ENCODE measurements at places on chromosomes 4 and X.

DNA sequence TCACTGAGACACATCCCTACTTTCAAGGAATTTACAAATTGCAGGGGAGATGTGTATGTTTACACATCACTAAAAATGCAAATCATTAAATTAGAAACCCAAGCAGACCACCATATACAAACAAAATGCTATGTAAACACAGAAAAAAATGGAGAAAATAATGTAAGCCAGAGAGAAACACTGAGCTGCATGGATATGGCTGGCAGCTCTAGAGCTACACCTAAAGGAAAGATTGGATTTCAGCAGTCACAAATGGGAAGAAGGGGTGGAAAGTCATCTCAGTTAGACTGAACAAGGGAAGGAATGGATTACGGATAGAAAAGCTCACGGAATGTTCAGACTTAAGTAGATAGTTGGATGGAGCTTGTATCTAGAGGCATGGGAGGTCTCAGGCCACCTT lies 186.3 kb downstream of the MOSPD2 start:
- DNase-seq, result no peak

- no peak for DNase-seq
Observed at GRCh38 chr4:167222099-167222498, 12.2 kb downstream of the SPOCK3 start.

GRCh38 chr4:8555716-8556115 lies 24.5 kb upstream of the GPR78 start:
- DNase-seq, result no peak

DNA sequence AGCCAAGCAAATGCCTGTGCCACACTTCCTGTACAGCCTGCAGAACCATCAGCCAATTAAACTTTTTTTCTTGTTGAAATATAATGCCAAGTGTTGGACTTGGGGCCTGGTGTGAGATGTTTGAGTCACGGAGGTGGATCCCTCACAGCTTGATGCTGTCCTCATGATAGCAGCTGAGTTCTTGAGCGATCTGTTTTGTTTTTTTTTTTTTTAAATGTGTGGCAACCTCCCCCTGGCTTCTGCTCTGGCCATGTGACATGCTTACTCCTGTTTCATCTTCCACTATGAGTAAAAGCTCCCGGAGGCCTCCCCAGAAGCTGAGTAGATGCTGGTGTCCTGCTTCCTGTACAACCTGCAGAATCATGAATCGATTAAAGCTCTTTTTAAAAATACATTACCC lies 973.3 kb upstream of the FTHL17 start:
- no peak for DNase-seq

DNA sequence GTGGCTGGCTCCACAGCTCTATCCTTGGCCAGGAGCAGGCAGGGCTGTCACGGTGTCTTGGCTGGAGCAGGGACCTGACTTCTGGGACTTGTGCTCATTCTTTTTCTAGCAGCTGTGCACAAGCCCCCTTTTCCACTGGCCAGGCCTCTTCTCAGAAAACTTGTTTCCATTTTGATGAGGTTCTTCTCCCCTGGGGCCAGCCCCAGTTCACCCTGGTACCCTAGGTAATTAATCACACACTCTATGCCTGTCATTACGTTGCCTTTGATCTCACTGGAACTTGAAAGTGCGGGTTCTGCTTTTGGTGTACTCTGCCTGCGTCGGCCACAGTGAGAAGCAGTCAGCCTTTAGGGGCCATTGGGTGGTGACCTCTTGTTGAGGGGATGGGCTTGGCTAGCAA lies 26.6 kb downstream of the DRD5 start:
- no peak for DNase-seq

- DNase-seq, result no peak
Observed at GRCh38 chr4:65450899-65451298, 219.4 kb downstream of the EPHA5 start.

DNA sequence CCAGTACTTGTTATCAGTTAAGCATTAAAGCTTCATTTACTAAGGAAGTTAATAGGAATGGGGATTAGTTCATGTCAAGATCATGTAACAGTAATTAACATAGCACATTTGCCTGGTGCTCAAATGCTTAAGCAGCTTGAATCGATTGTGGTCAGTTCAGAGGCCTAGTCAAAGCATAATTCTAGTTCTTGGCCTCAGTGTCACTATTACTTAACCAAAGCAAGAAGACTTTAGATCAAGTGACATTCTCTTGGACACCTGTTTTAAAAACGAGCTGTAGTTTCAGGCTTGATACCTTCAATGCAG lies 115.2 kb upstream of the BMPR1B start:
- DNase-seq, result no peak

DNA sequence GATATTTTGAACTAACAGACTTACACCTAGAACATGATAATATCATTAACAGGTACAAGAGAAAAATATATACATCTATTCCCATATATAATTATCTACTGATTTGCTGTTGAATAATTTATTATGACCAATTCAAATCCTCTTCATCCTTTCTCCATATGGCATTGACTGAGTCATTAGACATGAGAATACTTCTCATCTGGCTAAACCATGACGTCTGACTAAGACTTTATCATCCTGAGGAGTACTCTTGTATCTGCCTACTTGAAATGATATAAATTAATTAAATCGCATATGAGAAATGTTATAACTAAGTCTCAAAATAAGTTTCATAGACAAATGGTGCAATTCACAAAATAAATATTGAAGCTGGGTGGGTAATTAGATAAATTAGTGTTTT lies 67.4 kb downstream of the EMCN start:
- no peak for DNase-seq

DNA sequence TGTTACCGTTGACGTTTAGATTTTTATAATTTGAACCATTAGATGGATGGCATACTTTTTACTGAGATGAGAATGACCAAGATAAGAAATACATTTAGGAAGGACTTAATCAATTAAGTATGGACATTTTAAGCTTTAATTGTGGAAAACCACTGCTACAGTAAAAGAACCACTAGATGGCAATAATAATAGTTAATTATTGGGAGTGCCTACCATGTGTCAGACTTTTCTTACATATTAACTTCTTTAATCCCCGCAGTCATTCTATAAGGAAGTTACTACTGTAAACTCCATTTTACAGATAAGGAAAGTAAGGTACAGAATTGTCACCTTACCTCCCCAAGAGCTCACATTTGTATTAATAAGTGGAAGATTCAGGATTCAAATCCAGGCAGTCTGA lies 48.5 kb upstream of the MYOZ2 start:
- no peak for DNase-seq

DNA sequence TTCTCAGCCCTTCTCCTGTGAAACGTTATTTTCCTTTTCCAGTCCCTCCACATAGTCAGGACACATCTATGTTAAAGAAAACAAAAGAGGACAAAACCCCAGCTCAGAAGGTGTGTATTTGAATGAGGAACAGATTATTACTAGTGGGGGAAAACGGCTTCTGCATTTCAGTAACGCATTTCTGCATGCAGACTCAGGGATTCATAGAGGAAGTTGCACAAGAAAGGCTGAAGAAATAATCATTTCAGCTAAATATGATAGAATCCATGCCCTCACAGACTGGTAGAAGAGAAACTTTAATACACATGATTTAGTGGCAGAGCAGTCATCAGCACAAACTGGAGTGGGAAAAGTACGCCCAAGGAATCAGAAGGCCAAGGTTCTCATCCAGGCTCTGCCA lies 270.8 kb upstream of the FGF13 start:
- no peak for DNase-seq

GRCh38 chrX:30971774-30972603 lies 82.9 kb upstream of the TAB3 start:
- no peak for DNase-seq

GRCh38 chrX:7132335-7133049 lies 15.0 kb upstream of the STS start:
- no peak for DNase-seq

DNA sequence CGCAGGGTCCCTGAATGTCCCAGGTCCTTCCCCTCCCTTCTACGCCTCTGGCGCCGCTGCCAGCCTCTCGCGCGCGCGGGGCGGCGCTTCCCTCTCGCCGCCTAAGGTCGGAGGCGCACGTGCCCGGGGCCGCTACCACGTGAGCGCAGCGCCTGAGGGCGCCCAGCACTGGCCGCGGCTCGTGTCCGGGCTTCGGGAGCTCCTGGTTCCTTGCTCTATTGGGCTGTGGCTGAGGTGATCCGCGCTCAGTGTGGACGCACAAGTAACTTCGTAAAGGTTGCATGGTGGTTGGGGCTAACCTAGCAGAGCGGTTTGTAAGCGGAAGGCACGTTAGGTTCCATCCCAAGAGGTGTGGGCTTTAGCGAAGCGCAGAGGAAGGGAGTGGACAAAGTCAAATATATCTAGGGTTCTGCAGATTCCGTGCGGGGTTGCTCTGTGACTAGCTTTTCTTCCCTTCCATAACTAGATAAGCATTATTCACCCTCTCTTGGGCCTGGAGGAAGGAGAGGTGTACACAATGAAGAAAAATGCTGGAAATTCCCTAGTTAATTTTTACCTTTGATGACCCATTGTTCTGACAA lies 1.8 kb downstream of the TLL1 start:
- DNase-seq, result no peak

- no peak for DNase-seq
Observed at GRCh38 chr4:157678478-157678877, 457.9 kb downstream of the GRIA2 start.

DNA sequence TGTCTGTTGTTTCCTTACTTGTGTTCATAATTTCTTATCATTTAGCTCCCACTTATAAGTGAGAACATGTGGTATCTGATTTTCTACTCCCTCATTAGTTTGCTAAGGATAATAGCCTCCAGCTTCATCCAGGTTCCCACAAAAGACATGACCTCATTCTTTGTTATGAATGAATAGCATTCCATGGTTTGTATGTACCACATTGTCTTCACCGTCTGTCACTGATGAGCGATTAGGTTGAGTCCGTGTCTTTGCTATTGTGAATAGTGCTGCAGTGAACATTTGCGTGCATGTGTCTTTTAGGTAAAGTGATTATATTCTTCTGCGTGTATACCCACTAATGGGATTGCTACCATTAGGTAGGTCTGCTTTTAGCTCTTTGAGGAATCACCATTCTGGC lies 624.3 kb upstream of the EPHA5 start:
- DNase-seq, result no peak

GRCh38 chr4:183507925-183508696 lies 3.3 kb downstream of the ING2 start:
- no peak for DNase-seq

- DNase-seq, result no peak
Observed at GRCh38 chr4:128364565-128364964, 77.0 kb upstream of the PGRMC2 start.

- no peak for DNase-seq
Observed at GRCh38 chr4:81375745-81376144, 96.0 kb downstream of the RASGEF1B start.

DNA sequence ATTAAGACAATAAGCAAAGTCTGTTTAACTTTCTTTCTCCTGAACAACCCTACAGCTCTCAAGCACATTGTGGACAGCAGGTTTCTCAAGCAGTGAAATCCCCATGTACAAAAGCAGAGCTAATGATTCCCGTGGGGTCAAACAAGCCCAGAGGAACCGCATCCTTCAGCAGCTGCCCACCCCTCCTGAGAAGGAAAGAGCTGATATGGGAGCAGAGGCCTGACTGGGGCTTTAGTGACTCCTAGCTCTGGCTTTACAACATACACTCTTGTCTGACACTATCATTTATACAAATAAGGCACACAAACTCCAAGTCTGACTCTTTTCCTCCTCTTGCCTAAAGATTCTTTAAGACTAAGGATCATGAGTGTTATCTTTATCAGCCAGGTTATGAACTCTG lies 32.8 kb downstream of the HDAC8 start:
- DNase-seq, result no peak

DNA sequence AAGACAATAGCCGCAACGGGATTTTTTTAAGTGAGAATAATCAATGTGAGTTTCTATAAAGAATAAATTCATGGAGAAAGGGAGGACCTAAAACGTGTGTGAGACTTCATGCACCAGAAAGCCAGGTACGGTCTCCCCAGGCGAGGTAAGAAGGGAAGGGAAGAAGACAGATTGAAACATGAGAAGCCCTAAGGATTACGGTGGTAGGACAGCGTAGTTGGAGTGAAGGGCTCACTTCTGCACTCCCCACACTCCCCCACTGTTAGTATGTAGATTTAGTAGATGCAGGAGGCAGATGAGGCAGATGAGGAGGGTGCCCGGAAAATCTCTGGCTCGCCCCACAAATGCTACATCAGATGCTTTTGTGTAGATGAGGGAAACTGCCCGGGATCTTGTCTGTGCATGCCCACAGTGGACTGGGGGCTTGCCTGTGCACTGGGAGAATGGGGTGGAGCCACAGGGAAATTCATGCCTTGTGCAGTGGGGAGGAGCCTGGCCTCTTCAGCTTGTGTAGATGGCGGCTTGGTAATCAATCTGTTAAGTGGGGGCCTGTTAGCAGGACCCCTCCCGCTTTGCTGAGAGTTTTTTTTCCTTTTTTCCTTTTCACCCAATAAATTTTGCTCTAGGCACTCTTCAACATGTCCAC lies 1544.5 kb upstream of the TENM3 start:
- DNase-seq, result no peak

DNA sequence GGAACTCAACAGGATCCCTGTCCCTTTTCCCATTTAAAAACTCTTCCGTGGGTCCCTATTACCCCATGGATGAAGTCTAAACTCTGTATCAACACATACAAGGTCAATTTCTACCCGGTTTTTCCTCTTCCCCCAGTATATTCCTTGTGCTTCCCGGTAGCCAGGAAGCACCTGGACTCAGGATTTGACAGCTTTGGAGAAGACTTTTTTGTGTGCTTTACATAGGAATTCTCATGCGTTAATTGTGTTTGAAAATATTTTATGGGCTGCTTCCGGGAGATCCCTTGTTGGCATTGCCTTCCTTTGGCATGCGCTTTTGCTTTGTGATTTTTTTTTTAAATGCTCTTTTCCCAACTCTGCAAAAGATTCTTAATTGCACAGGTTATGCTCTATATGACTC lies 7.2 kb downstream of the SMS start:
- DNase-seq, result no peak

- DNase-seq, result no peak
Observed at GRCh38 chrX:1462110-1462509, 9.4 kb upstream of the ASMTL start.

- no peak for DNase-seq
Observed at GRCh38 chr4:95066050-95066449, 308.3 kb downstream of the BMPR1B start.

GRCh38 chr4:91434631-91435030 lies 869.1 kb upstream of the GRID2 start:
- DNase-seq, result no peak

DNA sequence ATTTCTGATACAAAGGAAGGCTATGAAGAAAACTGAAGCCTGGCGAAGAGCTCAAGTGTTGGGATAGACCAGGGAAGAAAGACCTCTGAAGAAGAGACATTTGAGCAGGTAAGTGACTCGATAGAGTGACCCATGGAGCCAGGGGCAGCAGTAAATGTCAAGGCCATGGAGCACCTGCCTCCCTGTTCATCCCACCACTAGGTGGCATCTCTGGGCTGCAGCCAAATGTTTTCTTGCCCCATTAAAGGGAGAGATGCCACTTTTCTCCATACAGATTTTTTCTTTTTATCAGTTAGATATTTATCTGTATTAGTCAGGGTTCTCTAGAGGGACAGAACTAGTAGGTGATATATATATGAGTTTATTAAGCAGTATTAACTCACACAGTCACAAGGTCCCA lies 4.9 kb upstream of the ZNF81 start:
- DNase-seq, result peak; percentile 3

- no peak for DNase-seq
Observed at GRCh38 chr4:123452616-123453015, 56.0 kb downstream of the SPRY1 start.

GRCh38 chr4:69888336-69888735 lies 28.4 kb upstream of the SULT1E1 start:
- DNase-seq, result no peak

All from stimulated activated CD4-positive, alpha-beta T cell treated with anti-CD3 and anti-CD28 coated beads, Interleukin-1b, Interleukin-23, amount 100 ng/mL, for 1 hour (primary cell).